ELF-1 (cell line): ENCODE measurements at places on chromosomes 1 and 21.

GRCh38 chr1:209911746-209912145, 26.3 kb upstream of the SYT14 start:
- DNase-seq, result no peak

DNA sequence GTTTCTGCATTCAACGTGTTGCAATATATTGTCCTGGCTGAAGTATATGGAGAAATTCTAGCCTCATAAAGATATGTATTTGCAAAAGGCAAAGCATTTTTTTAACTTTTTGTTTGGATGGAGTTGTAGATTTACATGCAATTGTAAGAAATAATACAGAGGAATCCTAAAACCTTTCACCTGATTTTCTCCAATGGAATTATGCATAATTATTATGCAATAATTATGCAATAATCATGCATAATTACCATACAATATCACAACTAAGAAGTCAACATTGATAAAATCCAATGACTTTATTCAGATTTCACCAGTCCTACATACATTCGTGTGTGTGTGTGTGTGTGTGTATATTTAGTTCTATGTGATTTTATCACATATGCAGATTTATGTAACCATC, 7.5 kb upstream of the MAP3K21 start:
- DNase-seq, result no peak

DNA sequence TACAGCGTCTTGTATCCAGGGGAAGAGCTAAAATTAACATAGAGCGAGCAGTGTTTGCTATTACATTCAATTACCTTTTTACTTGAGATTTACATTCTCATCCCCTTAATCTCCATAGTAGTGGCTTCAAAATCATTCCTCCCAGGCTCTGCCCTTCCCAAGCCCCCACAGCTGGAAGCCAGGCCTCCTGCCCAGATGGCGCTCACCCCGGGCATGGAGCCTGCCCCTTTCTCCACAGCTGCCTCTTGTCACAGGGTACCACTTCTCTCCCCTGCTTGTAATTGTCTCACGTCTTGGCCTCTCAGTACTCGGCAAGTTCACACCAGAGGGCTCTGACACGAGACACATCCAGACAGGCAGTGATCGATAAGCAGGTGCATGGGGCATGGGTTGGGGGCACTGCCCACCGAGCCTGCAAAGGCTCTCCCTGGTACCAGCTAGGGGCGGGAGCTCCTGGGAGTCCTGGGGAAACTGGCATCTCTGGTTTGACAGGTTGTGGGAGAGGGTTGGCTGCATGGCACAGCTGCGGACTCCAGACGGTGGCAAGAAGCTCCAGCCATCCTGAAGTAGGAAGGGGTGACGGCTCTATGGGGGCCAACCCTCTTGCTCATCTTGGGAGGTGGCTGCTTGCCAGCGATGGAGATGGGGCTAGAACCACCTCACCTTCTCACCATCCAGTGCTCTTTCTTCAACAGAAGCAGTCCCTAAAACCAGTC, 20.1 kb downstream of the CASZ1 start:
- DNase-seq, result no peak

- no peak for DNase-seq
These were observed 109.8 kb downstream of the PBX1 start for GRCh38 chr1:164668491-164669400.

DNA sequence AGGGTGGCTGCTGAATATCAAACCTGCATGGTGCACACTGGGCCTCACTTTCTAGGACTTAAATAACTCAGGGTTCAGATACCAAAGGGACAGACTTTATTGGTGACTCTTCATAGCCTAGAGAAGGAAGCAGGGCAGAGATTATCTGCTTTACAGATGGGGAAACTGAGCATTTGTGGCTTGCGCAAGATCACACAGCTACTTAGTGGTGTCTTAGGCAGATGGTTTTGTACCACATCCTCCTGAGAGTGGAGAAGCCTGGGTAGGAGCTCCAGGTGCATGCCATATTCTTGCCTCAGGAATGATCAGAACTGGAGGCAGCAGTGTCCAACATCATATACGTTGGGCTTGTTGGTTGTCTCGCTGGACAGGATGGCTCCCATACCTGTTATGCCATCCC, 6.8 kb upstream of the DPH2 start:
- DNase-seq, result no peak

DNA sequence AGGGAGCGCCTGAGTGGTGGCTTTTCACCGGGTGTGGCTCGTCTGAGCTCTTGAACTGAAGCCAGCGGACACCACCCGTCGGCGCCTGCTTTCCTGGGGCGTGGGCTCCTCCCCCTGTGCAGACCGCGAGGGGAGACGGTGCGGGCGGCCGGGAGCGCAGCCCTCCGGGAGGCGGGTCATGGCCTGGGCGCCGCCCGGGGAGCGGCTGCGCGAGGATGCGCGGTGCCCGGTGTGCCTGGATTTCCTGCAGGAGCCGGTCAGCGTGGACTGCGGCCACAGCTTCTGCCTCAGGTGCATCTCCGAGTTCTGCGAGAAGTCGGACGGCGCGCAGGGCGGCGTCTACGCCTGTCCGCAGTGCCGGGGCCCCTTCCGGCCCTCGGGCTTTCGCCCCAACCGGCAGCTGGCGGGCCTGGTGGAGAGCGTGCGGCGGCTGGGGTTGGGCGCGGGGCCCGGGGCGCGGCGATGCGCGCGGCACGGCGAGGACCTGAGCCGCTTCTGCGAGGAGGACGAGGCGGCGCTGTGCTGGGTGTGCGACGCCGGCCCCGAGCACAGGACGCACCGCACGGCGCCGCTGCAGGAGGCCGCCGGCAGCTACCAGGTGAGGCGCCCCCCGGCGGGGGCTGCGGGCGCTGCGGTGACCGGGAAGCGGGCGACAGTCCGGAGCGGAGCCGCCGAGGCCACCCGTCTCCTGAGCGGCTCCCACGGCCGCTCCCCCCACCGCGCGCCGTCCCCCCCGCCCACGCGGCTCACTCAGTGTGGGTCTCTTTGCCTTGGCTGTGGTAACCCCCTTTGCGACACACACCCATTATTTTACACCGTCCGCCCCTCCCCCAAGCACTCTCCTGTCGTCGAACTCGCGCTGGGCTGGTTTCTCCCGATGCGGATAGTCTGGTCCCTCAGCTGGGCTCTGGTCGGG, at the start of gene TRIM58:
TSS of gene TRIM58 (plus strand) at position 119 of the 916 bp plus-strand sequence. CDS start at position 179, 60 bp downstream.
- peak; percentile 34 for DNase-seq

GRCh38 chr1:5973771-5974170, 18.5 kb downstream of the NPHP4 start:
- DNase-seq, result peak; percentile 53

DNA sequence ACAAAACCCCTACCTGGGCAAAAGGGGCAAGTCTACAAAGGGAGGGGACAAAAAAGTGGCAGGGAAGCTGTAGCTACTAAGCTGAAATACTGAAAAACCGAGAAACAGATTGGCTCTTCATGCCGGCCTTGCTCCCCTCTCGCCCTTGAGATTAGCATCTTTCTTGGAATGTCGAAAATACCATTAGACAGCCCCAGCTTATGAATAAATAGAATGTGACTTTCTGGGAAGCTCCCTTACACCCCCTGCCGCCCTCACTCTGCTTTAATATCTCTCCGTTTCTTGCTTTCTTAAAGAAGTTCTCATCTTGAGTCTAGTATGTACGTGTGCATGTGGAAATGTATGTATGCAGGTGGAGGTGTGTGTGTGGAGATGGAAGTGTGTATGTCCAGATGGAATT, 14.1 kb downstream of the TRAF3IP3 start:
- DNase-seq, result no peak

DNA sequence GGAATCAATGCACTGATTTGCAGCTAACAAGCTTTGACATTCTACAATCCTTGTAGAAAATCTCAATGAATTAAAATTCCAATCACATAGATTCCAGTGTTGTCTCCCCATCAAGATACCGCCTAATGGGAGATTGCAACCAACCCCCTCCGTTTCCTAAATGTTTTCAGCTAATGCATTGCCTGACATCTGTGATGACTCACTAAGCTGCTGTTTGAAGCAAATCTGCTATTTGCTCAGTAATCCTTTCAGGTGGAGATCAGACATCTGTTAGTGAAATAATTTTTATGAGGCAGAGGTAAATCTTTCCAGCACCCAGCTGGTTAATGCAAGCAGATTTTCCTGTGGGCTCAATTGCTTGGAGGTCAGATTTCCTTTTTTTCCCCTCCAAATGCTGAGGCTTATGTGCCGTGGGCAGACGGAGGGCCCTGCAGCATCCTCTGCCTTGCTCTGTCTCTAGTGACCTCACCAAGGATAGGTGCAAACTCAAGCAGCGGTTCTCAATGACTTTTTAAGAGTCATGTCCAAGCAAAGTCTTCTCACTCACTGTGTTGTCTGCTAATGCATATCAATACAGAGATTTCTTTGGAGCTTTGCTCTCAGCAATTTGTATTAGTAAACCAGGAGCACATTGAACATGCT, 91.1 kb upstream of the RAB3GAP2 start:
- DNase-seq, result no peak

DNA sequence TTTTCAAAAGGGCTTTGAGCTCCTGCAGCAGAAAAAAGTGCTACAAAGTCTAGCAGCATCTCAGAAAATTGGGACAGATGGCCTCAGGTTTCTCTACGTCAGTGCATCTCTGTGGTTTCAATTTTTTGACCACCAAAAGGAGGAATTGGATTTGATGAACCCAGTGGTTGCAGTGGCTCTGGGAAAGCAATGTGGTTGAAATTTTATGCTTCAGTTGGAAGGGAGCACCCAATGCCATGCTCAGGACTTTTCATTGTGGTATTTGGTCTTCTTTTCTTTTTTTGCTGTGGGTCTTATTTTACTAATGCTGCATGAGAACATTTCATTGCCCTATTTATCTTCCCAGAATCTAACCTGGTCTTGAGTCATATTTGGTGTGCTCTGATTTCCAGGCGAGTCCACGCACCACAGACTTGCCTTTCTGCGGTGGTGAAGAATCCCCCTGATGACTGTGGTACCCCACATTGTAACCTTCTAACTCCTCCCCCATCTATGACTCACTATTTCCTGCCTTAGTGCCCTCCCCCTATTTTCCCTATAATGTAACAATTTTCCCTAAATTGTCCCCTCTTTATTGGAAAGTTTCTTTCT, 56.7 kb downstream of the S1PR1 start:
- DNase-seq, result no peak

DNA sequence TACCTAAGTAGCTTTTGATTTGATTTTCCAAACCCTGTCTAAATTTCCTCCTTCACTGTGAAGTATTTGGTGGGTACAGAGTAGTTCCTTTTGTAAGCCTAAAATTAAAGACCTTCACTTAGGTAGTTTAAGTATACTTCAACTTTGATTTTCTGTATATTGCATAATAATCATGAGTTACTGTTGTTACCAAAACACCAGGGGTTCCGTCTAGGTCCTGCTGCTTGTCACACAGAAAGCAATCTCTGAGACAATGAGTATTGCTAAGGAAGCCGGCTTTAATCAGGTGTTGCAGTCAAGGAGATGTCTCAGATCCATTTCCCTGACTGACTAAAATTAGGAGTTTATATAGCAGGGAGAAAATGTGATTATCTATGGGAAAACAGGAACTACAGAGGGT, 15.3 kb downstream of the RPS6KC1 start:
- DNase-seq, result no peak
